Stimulated activated CD8-positive, alpha-beta memory T cell treated with anti-CD3 and anti-CD28 coated beads, Interleukin-7, amount 100 ng/mL, for 48 hours (primary cell): ENCODE measurements at places on chromosomes 1 and 21.

- DNase-seq, result no peak
Observed at GRCh38 chr1:103541431-103541830, 15.9 kb downstream of the RNPC3 start.

DNA sequence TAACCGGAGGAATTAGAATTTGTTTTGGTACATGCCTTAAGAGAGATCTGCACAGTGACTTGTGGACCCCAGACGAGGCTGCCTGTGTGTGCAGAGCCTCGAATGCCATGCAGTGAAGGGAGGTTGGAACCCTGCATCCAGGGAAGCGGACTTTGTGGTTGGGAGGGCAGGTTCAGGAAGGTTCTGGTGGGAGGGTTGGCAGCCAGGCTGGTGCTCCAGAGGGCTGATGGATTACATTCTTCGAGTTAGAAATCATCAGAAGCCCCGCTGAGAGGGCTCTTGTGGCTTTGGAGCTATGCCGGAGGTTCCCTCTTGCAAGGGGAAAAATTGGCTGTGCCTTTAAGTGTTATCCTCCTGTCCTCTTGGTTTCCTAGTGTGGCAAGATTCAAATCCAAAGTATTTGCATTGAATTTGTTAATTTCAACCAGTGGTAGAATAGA lies 21.1 kb downstream of the ROR1 start:
- DNase-seq, result no peak

DNA sequence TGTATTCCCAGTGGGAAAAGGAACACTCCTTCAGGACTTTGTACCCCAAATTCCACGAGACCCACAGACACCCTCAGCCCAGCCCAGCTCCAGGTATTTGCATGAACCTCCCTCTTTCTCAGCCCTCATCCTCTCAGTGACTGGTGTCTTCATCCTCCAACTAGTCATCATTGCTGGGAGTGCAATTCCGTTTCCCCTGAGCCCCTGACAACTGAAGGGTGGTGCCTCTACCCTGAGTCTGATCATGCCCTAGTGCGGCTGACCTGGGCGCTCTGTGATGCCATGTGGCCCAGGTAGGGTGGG lies 3.8 kb upstream of the ZNF692 start:
- DNase-seq, result no peak

GRCh38 chr1:2953688-2954285 lies 67.5 kb upstream of the ACTRT2 start:
- DNase-seq, result no peak

DNA sequence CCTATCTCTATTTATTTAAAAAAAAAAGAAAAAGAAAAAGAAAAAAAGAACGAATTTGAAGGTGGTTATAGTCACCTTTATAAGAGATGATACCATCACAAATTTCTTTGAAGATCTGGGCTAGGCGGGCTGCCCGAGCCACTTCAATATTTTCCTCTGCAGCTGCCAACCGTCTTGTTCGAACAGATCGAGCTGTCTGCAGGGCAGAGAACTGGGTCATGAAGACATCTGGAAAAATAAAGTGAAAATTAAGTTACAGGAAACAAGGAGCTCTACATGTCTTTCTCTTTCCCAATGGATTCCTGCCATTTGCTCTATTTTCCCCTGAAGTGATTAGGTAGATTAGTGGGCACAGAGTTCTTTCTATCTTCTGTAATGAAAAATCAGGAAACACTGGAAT lies 31.9 kb downstream of the RUSC1 start:
- DNase-seq, result no peak

DNA sequence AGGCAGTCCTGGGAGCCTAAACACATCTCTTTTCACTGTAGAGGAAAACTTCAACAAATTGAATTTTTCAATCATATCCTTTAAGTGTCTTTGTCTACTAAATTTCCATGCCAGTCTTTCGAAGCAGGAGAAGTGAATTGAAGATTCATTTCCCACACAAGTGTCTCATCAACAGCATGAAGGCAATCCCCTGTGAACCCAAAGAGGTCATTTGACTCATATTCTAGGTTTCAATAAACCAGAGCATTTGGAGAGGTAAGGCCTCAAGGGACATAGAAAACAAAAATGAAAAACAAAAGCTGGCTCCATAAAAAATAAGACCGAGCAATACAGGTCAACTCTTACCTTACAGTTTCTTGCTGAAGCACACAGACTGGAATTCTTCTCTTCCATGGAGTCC lies 94.1 kb upstream of the ATP1B1 start:
- DNase-seq, result no peak

- no peak for DNase-seq
Observed at GRCh38 chr21:36156815-36157670, at the start of gene DOP1B. DOP1B (plus strand) TSS chr21:36156824; CDS start chr21:36164734, 7,910 bp downstream.

- no peak for DNase-seq
Observed at GRCh38 chr1:194466706-194467105, 1280.3 kb upstream of the B3GALT2 start.

DNA sequence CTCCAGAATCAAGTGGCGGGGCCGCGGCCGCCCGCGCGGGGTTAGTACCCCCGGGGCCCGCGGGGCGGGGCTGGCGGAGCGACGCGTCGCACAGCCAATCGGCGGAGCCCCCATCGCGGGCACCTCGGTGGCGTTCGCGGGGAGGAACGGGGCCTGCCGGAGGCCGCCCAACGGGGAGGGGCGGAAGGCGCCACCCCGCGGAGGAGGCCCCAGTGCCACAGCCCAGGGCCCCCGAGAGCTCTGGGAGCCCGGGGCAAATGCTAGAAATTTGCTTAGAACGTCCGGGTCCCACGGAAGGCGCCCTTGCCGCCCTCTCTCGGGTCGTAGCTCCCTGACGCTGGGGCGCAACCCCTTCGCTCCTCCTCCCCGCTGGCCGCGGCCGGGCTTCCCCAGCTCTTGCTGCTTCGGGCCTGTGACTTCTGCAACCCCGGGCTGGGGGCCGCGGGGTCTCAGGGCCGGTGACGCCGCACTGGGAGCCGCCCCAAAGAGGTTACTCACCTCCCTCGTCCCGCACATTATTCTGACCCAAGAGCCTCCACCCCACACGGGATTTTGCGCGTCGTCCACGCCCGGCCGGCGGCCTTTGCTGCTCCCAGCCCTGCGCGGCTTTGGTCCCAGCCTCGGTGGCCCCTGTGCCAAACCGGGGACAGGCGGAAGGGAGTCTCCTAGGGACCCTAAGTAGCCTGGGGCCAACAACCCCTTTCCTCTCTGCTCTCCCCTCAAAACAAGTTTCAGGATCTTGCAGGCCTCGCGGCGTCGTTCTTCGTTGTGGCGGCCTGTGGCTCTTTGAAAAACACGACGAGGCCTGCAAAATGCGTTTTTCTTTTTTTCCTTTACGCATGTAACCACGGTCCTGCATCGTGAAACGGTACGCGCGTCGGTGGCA lies at the start of gene RUNX3:
TSS of gene RUNX3 (minus strand) at position 17 of the 886 bp plus-strand sequence. CDS start 408 bp downstream, outside the sequence.
- peak; percentile 85 for DNase-seq

DNA sequence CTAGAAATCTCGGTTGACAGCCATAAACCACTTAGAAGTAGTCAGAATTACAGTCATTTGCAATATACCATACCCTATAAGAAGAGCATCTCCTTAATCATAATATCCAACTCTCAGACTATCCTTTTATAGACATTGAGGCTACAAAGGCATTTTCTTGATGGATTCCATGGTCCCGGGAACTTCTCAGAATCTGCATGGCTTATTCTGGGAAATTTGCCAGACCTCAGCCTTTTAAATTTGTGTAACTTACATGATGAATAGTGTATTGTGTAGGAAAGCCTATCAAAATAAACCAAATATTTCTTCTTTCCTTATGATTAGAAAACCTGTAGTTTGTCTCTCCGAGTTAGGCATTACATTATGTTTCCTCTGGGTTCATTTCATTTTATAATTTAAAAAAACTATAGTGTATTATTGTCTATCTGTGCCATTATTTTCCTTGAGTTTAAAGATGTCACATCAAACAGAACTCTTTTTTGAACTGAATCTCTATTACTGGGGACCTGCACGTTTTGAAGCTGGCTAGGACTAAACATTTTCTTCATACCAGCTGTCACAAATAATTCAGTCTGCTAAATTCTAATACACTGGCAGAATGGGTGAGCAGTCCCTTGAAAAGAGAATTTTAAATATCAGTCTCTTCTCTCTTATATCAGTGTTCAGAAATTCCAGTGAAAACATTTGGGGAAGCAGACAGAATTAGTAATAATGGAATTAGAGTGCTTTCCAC lies 102.9 kb downstream of the GABPA start:
- DNase-seq, result no peak

- no peak for DNase-seq
Observed at GRCh38 chr1:62111084-62111483, 83.6 kb upstream of the L1TD1 start.

- no peak for DNase-seq
Observed at GRCh38 chr1:111730706-111731105, 8.5 kb downstream of the INKA2 start.

DNA sequence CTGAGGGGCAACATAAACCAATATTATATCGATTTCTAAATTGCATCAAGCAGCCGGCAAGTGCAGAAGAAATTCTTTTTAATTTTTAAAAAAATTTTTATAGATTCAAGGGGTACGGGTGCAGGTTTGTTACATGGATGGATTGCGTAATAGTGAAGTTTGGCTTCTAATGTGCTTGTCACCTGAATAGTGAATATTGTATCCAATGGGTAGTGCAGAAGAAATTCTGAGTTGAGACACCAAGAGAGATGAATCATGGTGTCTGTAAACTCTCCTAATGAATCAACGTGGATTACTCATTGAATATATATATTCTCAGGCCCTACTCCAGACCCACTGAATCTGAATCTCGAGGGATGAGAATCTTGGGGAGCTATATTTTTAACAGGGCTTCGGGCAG lies 253.7 kb upstream of the FOXD3 start:
- no peak for DNase-seq

- no peak for DNase-seq
Observed at GRCh38 chr1:85992791-85993190, 163.8 kb downstream of the COL24A1 start.

DNA sequence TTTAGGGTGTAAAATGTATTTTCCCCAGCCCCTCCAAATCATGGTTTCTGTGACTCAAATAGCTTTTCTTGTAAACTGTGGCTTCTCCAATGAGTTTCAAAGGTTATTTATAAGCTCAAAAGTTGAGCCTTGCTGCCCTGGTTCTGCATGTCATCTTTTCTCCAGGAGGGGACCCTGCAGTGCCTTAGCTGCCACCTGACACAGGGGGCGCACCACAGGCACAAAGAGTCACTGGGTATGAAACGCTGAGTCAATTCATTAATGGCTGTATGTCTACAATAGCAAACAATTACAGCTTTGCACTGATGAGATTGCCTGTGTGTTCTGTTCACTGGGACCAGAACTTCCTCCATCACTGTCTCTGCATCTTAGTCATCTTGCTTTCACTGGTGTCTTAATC lies 100.8 kb downstream of the PCP4 start:
- DNase-seq, result no peak

DNA sequence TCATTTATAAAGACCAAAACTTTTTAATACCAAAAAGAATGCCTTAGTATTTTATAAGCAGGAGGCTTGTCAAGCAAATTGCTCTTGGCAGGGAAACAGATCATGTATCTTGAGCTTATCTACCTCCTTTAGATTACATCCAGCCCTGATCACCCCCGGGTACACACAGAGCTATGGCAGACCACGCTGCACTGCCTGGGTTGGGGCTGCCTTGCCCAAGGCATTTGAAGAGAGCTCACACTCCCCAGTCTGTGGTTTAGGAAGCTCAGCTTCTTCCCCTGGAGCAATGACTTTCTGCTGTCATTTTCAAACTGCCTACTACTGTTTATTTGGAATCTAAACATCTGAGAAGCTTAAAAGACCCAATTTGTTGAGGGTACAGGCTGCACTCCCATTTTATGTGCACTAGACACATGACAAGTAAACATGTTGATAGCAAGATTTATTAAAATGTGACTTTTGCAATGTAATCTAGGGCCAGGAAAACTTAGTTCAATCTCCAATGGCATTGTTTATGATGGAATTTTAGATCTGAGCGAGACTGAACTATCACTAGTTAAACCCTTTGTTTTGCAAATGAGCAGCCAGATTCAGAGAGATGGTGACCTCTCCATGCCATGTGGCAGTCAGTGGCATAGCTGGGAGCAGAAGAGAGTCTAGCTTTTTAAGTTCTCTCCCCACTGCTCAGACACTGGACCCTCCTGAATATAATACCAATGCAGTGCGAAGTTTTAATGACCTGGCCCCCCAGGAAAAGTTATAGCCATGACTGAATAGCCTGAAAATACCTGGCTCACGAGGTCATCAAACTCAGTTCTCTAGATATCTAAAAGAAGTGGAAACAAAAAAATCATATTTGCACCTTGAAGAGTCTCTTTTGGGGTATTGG lies 214.9 kb downstream of the HLX start:
- no peak for DNase-seq

GRCh38 chr1:147273409-147274336 lies 31.2 kb downstream of the CHD1L start:
- DNase-seq, result no peak

- no peak for DNase-seq
Observed at GRCh38 chr21:38075833-38076587, 159.8 kb upstream of the KCNJ6 start.

DNA sequence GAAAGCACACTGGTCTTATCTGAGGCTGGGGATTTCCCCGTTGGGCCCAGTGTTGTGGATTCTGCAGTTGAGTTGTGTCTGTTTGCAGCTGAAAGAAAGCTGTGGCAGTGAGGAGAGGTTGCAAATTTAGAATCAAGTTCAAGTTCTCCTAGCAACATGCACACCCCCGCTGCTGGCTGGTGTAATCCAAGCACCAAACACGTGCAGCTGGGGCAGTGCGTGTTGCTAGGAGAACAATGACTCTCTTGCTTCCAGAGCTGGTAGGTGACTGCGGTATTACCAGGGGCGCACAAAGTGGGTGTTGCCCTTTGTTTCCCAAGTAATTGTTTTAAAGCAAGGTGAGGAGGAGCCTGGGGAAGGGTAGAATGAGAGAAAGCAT lies 91.5 kb downstream of the IER5 start:
- DNase-seq, result no peak

DNA sequence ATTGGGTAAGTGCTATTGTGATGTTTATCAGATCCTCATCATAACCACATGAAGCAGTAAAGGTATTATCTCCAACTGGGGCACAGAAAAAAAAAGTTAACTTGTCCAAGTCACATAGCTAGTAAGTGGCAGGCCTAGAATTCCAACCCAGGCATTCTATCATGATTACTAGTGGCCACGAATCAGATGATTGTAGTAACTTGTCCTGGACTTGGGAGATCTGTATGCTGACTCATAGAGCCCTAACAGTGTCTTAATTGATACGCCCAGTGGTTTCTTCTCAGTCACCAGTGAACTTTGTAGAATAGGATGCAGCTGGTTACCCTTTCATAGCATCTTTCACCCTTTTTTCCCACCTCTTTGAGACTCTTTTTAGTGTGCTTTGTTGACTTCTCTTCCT lies 91.1 kb upstream of the UBE2U start:
- no peak for DNase-seq

DNA sequence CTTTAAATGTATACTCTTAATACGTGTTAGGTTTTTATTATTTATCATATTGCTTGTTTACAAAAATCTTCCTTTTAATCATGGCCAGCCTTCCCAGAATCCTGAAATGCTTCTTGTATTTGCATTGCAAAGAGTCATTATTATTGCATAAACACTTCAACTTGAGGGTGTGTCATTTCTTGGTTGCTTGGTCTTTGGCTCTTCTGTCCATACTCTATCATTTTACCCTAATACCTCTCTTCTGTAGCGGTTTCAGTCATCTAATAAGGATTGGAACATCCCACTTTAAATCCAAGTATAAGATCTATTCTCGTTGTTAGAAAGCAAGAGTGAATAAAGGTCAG lies 200.6 kb upstream of the CACYBP start:
- DNase-seq, result no peak

GRCh38 chr1:92480200-92480812 lies 6.4 kb downstream of the GFI1 start:
- no peak for DNase-seq

- no peak for DNase-seq
Observed at GRCh38 chr1:86356247-86356646, 39.9 kb downstream of the ODF2L start.
